ENCODE measurements at places on chromosomes 6 and 20.

DNA sequence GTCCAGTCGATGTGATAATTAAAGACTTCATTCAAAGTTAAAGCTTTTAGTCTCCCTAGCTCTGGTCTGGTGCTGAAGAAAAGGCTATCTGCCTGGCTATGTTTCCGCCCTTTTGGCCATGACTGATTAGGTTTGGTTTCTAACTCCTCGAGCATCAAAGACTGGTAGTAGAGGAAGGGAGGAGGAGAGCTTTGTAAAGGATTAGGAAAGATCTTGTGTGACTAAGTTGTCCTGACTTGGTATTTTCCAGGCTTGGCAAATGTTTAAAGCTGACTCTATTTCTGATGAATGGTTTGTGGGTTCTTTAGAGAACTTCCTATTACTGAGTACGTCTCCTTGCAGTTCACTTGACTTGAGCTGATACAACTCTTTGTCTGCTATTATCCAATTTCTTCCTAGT is 312.9 kb downstream of the GJA1 start:
- DNase-seq: no peak

GRCh38 chr6:26142026-26142425 is 54.8 kb downstream of the HFE start:
- DNase-seq: no peak

- no peak for DNase-seq
Measured at GRCh38 chr6:31969712-31970603, 2.0 kb downstream of the DXO start.

- DNase-seq: no peak
Measured at GRCh38 chr6:38174806-38175495, 355.4 kb downstream of the ZFAND3 start.

DNA sequence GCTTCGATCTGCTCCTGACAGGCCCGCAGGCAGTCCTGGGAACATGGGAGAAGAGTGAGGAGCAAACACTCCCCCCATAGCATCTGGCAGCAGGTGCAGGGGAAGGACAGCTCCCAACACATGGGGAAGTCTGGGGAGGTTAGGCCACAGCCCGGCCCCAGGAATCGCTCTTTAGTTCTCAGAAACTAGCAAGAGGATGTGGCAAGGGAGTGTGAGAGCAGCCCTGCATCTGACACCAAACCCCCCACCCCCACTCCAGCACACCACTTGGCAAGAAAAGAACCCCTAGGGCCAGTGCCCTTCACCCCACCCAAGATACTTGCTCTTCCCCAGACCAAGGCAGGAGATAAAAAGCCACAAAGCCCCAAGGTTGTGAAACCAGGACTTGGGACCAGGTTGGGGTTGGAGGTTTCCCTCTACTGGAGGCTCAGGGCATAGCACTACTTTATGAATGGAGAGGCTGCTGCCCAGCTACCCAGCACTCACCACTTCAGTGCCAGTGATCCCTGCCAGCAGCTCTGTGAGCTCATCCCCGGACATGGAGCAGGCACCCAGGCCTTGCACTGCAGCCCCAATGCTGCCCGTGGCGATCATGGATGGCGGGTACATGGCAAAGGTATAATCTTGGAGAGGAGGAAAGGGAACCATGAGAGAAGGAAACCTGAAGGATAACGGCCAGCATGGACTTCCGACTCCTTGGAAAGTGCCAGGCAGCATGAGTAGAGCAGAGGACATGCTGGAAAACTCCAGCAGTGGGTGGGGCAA is 5.4 kb downstream of the CCND3 start:
- peak; percentile 63 for DNase-seq

- no peak for DNase-seq
Measured at GRCh38 chr6:125787791-125788190, 3.0 kb upstream of the NCOA7 start.

DNA sequence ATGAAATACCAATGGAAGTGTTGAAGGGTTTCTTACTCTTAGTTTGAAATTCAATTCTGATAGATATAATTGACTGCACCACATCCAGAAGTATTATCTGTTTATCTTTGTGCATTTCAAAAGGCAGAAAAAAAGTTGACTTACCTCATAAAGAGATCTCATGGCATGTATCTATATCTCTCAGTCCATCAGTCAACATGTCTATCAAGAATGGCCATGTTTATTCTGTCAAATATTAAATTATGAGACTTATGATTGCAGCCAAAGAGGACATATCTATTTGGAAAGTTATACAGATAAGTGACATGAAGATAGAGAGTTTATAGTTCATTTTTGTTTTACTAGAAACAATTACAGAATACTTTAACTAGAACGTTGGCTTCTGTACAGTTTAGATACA is 277.8 kb downstream of the KHDC1L start:
- DNase-seq: no peak

GRCh38 chr6:160118620-160119229 is 2.9 kb upstream of the SLC22A1 start:
- no peak for DNase-seq

DNA sequence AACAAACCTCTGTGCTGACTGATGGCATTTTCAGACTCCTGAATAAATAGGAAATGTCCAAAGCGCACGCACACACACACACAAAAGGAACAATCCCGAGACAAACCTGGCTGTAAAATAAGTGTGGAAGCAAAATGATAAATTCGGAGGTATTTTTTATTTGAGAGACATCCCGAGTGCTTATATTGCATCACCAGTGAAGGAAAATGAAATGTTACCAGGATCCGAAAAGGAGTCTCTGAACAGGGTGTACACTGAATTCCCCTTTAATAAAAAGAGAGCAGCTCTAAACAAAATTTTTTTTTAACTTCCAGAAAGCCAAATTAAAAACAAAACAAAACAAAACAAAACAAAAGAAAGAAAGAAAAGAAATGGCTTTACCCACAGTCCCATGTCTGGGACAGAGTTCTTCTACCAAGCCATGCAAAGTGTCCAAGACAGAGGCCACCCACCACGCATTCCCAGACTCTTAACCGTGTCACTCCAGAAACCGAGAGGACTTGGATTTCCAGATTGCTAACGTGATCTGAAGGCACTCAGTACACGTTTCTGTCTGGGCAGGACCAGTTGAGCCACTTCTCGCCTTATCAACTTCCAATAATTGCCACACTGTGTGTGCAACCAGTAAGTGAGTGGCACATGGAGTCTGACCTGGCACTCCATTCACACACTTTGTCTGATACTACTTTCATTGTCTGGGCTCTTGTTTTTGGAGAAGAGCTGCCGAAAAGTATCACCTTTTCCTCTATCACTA is 817 bp downstream of the ME1 start:
- DNase-seq: no peak

DNA sequence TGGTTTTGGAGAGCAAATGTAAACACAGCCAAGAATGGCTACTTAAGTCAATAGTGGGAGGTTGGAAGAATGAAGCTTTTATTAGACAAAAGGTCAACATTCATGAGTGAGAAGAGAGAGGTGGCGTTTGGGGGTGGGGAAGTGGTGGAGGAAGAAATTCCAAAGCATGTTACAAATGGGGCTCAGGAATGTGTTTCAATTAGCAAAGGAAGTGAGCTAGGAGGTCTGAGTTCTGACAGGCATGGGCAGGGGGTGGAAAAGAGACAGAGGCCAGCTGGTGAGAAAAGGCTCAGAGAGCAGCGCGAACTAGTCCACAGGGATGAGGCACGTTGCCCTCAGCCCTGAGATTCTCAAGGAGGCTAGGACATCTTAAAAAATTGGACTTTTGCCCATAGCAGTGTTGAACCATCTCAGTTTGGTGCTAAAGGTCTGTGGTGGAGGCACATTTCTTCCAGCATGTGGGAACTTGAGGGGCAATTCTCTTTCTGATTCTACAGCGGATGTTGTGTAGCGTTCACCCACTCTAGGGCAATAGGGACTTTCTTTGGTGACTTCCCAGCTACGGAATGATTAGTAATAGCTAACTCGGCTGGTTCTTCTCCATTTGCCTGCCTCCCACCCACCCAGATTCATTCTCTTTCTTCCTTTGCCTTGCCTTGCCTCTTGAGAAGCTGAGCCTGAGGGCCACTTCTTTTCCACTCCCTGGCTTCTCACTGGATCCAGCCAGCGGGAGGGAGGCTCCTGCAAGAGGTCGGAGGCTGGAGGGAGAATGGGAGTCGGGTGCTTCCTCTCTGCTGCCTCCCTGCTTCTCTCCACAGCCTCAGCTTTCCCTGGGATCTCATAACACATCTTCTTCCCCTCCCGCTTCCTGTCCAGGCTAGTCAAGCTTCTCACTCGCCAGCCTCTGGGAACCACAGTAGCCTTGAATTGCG is 45.1 kb upstream of the NEDD9 start:
- DNase-seq: no peak

GRCh38 chr6:160791981-160792418 is 90.0 kb downstream of the PLG start:
- no peak for DNase-seq

GRCh38 chr6:158367816-158368215 is 55.6 kb downstream of the TULP4 start:
- no peak for DNase-seq

DNA sequence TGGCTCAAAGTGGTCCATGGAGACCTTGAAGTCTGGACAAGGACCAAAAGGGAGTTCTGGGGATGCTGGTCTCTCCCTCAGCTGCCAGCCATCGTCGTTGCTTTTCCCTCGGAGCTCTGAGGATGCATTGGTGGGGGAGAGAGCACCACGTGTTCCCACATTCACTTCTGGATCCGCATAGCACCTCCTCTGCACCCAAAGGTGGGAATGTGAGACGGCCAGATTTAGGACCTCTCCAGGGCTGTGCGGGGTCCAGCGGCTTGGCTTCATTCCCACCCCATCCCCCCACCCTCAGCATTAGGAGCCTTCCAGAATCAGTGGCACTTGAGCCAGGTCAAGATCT is 1.1 kb downstream of the EPB41L1 start:
- no peak for DNase-seq

DNA sequence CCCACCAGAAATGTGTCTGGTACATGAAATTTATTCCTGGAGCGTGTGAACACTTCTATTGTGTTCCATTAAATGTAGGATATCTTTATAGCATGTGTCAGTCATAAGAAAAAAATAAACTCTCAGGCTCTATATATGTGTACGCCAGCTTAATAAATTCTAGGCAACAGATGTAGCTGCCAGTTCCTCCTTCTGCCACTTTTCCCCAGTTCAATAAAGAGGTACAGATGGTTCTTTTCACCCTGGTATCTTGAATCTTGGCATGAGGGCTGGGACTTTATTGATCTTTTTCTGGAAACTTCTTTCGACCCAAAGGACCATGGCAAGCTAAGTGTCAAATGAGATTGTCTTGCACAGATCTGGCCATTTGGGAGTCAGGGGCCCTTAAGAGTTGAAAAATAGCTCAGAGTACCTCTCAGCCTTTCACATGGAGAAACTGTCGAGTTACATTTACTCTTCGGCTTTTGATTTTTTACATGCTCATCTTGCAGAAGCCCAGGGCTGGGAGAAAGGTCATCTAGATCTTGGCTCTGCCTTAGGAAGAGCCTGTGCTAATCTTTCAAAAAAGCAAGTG is 240.9 kb downstream of the DOK5 start:
- DNase-seq: no peak

DNA sequence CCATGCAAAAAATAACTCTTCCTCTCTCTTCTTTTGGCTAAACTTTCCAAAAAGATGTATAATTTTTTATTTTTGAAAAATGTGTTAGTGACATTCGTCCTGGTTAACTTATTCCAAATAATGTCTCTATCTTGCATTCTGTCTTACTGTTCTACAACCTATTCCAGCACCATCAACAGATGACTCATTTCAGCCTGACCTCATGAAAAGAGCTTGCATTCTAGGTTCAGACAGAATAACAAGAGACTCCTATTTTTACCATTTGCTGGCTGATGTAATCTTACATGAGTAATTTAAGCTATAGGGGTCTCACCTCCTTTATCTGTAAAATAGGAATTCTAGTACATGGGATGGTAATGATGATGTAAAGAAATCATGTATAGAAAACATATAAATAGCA is 109.0 kb downstream of the FUT9 start:
- DNase-seq: no peak

GRCh38 chr6:151098166-151098565 is 141.6 kb upstream of the AKAP12 start:
- DNase-seq: no peak

- no peak for DNase-seq
Measured at GRCh38 chr6:91506509-91506908, 919.6 kb upstream of the MAP3K7 start.

GRCh38 chr6:50147371-50147770 is 97.6 kb upstream of the DEFB112 start:
- no peak for DNase-seq

GRCh38 chr20:11378252-11378651 is 539.4 kb upstream of the BTBD3 start:
- no peak for DNase-seq

DNA sequence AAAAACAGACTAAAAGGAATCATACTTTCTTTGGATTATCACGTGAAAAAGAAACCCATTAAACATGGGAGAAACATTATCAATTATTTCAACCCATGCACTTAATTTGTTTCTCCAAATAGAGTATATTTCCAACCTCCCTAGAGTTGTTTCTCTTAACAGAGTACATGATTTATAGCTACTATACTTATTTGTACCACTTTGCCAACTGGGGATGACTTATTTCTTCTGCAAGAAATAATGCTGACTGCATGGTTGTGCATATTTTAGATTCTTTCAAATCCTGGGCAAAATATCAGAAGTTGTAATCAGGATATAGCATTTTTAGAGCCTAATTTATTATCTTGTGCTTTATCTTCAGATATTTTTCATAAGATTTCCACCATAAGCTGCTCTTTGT is 629.1 kb upstream of the EYS start:
- no peak for DNase-seq

GRCh38 chr20:36687850-36688249 is 41.9 kb upstream of the SLA2 start:
- no peak for DNase-seq

GRCh38 chr6:2205396-2205795 is 40.0 kb downstream of the GMDS start:
- DNase-seq: no peak

DNA sequence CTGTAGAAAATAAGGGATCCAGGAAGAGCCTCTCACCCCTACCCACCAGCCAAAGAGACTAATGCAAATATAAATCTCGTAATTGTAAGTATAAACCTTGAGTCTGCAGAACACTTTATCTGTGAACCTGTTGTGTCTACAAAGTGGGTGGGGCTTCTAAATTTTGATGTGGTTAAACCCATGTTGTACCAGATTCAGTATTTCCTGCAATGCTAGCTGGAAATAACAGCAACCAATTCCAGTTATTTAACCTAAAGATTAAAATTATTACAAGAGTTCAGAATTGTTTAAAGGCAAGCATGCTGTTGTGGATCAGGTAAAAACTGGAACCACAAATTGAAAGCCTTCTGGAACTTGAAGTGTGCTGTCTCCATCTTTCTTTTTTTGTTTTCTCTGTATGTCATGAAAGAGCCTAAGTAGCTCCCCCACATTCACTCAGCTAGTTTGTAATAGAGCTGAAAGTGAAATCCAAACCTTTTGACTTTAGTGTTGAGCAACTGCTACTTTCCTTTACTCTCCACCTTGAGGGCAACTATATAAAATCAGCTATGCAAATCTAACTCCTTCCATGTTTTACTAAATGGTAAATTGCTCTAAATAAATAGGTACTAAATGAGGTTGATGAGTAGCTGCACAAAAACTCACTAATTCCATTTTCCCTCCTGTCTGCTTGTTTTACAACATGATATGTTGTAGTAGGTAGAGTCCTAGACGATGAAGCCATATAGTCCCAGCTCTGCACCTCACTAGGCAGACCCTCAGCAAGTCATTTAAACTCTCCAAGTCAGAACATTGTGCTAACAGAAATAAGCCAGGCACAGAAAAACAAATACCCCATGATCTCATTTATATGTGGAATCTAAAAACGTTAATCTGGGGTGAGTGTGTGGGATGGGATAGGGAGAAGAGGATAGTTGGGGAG is 17.9 kb upstream of the THEMIS start:
- peak; percentile 78 for DNase-seq
